Left lung (tissue), 14 donors: ENCODE measurements at places on chromosomes 12 and 14.

DNA sequence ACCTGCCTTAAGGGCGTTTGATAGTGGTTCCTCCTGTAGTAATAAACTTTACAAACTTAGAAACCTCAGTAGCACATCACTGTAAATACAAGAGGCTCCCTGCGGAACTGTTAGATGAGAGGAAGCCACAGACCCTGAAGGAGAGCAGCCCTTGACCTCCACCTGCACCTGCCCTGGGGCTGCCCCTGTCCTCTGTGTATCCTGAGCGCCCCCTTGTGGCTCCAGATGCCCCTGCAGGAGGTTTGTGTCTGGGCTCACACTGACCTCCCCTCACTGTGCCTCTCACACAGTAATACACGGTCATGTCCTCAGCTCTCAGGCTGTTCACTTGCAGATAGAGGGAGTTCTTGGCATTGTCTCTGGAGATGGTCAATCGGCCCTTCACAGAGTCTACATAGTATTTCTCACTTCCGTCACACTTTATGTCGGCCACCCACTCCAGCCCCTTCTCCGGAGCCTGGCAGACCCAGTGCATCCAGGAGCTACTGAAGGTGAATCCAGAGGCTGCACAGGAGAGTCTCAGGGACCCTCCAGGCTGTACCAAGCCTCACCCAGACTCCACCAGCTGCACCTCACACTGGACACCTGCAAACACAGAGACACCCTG lies 1059.8 kb downstream of the TMEM121 start:
- H3K4me1 ChIP-seq = no peaks in the 10 kb centered on the region
- no peak overlapping the region for H3K27ac ChIP-seq
- H3K36me3 ChIP-seq = no peaks in the 10 kb centered on the region

- H3K27ac ChIP-seq = no peak overlapping the region
- H3K27me3 ChIP-seq = peaks cover 5% of the 10 kb centered on the region
- H3K36me3 ChIP-seq = no peaks in the 10 kb centered on the region
- DNase-seq = no peak
- H3K4me3 ChIP-seq = no peak overlapping the region
These were observed 219.3 kb upstream of the HMGA2 start for GRCh38 chr12:65605019-65605418.

DNA sequence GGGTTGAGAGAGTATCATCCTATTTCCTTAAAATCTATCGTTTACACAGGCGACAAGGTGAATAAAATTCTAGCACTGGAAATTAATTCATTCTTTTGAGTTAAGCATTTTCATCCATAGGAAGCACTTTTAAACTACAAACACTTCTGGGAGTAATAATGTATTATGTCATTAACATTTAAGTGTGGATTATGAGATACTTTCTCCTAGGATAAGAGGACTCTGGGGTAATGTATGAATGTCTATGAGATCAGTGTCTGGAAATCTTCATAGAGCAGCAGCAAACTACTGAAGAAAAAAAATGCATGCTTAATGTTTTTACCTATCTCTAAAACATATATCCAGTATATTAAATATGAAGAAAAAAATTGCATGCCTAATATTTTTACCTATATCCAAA lies 86.9 kb downstream of the EPS8 start:
- H3K4me3 ChIP-seq = no peak overlapping the region
- H3K4me1 ChIP-seq = peaks cover 53% of the 10 kb centered on the region
- H3K27me3 ChIP-seq = no peaks in the 10 kb centered on the region

GRCh38 chr12:6965026-6965661 lies 5.3 kb downstream of the PHB2 start:
- peaks cover 3% of the 10 kb centered on the region for H3K36me3 ChIP-seq
- peaks cover 42% of the 10 kb centered on the region for H3K4me1 ChIP-seq
- DNase-seq = peak; percentile 77
- H3K27ac ChIP-seq = peak overlapping the region; percentile 83
- peak overlapping the region; percentile 47 for H3K4me3 ChIP-seq
- no peaks in the 10 kb centered on the region for H3K27me3 ChIP-seq

GRCh38 chr12:2800046-2800570 lies 5.3 kb downstream of the FKBP4 start:
- H3K4me1 ChIP-seq = peaks cover 9% of the 10 kb centered on the region
- peaks cover 80% of the 10 kb centered on the region for H3K36me3 ChIP-seq
- DNase-seq = no peak
- no peak overlapping the region for H3K27ac ChIP-seq

GRCh38 chr14:103641161-103641560 lies 12.2 kb downstream of the KLC1 start:
- no peak for DNase-seq
- H3K36me3 ChIP-seq = peaks cover 11% of the 10 kb centered on the region
- no peaks in the 10 kb centered on the region for H3K27me3 ChIP-seq
- peaks cover 9% of the 10 kb centered on the region for H3K4me1 ChIP-seq

DNA sequence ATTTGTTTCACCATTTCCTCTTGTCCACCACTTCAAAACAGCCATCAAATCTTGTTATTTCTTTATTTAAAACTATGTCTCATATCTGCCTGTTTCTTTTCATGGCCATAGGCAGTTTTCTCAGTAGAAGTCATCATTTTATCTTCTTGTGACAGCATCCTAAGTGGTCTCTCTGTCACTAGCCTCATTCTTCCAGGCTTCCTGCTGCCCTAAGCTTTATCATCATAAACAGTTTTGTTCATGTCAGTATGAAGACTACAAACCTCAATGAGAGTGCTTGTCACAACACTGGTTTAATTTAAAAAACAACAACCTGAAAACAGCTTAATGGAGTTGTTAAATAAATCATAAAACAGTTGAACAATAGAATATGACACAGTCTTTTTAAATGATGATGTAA lies 387.8 kb upstream of the RPL10L start:
- DNase-seq = no peak
- H3K4me1 ChIP-seq = no peaks in the 10 kb centered on the region
- no peaks in the 10 kb centered on the region for H3K27me3 ChIP-seq
- no peaks in the 10 kb centered on the region for H3K36me3 ChIP-seq
- H3K4me3 ChIP-seq = no peak overlapping the region

GRCh38 chr14:73943083-73943482 lies 6.8 kb downstream of the FAM161B start:
- peak; percentile 50 for DNase-seq
- H3K4me3 ChIP-seq = no peak overlapping the region
- peak overlapping the region; percentile 65 for H3K27ac ChIP-seq
- peaks cover 14% of the 10 kb centered on the region for H3K36me3 ChIP-seq
- H3K4me1 ChIP-seq = peaks cover 23% of the 10 kb centered on the region
- H3K27me3 ChIP-seq = no peaks in the 10 kb centered on the region

GRCh38 chr12:60317361-60317760 lies 721.5 kb downstream of the SLC16A7 start:
- no peak overlapping the region for H3K4me3 ChIP-seq
- DNase-seq = no peak
- H3K36me3 ChIP-seq = no peaks in the 10 kb centered on the region
- H3K27me3 ChIP-seq = no peaks in the 10 kb centered on the region
- no peak overlapping the region for H3K27ac ChIP-seq

- H3K27ac ChIP-seq = peak overlapping the region; percentile 71
- no peaks in the 10 kb centered on the region for H3K36me3 ChIP-seq
- no peaks in the 10 kb centered on the region for H3K27me3 ChIP-seq
- peaks cover 14% of the 10 kb centered on the region for H3K4me1 ChIP-seq
- no peak overlapping the region for H3K4me3 ChIP-seq
- DNase-seq = peak; percentile 78
These were observed 84.6 kb downstream of the ESR2 start for GRCh38 chr14:64209444-64210131.
